Placental pericyte (primary cell): ENCODE measurements at places on chromosomes 11 and 22. TPM values are rescaled to one million over a fixed set of nuclear protein-coding genes. Genes with fewer than 3 reads are reported as not detected.

C11orf87 gene
- total RNA-seq: not detected in 2 replicates

C11orf21 gene
- total RNA-seq: not detected in 2 replicates

SLN gene
- not detected in 2 replicates for total RNA-seq

YPEL4 gene
- total RNA-seq: 0.14 TPM in 1 of 2 replicates, not detected in the other

LIF gene
- total RNA-seq: 82.9 and 109 TPM in 2 replicates

APLNR gene
- total RNA-seq: not detected in 2 replicates

VSIG10L2 gene
- total RNA-seq: not detected in 2 replicates

HORMAD2 gene
- total RNA-seq: not detected in 2 replicates

GNB1L gene
- 4.8 and 9.6 TPM in 2 replicates for total RNA-seq

OR5B21 gene
- 2.0 TPM in 1 of 2 replicates, not detected in the other for total RNA-seq

SCYL1 gene
- total RNA-seq: 154 and 186 TPM in 2 replicates

OR4D5 gene
- total RNA-seq: not detected in 2 replicates

KLHL35 gene
- 2.4 and 4.6 TPM in 2 replicates for total RNA-seq

CDCA5 gene
- total RNA-seq: 1.1 and 32.4 TPM in 2 replicates

APOL3 gene
- 11.6 and 11.9 TPM in 2 replicates for total RNA-seq

GGTLC3 gene
- not detected in 2 replicates for total RNA-seq

PIWIL4 gene
- 1.3 and 6.0 TPM in 2 replicates for total RNA-seq

NTM gene
- 15.1 and 97.8 TPM in 2 replicates for total RNA-seq

BDNF gene
- 34.9 and 59.3 TPM in 2 replicates for total RNA-seq

FAM180B gene
- 0.22 TPM in 1 of 2 replicates, not detected in the other for total RNA-seq

SMC1B gene
- total RNA-seq: not detected in 2 replicates

MCAM gene
- total RNA-seq: 127 and 168 TPM in 2 replicates

OR2AG1 gene
- total RNA-seq: not detected in 2 replicates

PYGM gene
- total RNA-seq: 0.29 and 0.88 TPM in 2 replicates

FAM111B gene
- total RNA-seq: under 0.01 and 11.5 TPM in 2 replicates

TREH gene
- not detected in 2 replicates for total RNA-seq

MUC2 gene
- total RNA-seq: not detected in 2 replicates
